ENCODE measurements at places on chromosomes 16 and 17.

- no peak for DNase-seq
These were observed 10.5 kb upstream of the GSE1 start for GRCh38 chr16:85602402-85603202.

GRCh38 chr17:6313835-6314234, 121.1 kb downstream of the AIPL1 start:
- DNase-seq = no peak

DNA sequence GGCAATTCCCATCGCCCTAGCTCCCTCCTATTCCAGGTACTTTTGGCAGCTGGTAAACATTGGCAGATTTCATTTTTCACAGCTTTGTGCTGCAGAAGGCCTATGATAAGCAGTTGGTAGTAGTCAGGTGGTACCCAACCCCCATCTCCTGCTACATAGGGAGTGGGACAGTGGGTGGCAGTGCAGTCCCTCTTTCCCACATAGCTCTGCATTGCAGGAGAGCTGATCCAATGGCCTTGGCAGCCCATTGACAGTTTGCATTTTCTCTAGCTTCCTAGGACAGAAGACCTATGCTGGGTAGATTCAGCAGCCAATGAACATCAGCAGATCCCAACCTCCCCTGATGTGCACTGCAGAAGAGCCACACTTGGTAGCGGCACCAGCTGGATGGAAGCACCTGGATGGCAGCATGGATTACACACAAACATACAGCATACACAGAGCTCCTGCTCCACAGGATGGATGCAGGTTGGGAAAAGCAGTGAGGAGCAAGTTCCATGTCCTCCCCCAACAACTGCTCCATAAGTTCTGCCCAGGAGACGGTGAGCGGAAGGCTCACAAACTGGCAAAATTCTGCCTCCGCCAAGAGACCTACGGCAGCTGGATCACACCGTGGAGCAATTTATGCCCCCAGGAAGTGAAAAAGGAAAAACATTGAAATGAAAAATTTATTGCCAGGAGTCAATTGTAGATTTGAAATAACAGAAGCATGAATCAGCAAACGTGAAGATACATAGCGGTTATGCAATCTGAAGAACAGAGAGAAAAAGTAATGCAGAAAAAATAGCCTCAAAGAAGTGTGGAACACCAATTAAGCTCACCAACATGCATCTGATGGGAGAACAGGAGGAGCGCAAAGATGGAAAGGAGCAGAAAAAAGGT, 95.7 kb downstream of the CACNG1 start:
- DNase-seq = no peak

DNA sequence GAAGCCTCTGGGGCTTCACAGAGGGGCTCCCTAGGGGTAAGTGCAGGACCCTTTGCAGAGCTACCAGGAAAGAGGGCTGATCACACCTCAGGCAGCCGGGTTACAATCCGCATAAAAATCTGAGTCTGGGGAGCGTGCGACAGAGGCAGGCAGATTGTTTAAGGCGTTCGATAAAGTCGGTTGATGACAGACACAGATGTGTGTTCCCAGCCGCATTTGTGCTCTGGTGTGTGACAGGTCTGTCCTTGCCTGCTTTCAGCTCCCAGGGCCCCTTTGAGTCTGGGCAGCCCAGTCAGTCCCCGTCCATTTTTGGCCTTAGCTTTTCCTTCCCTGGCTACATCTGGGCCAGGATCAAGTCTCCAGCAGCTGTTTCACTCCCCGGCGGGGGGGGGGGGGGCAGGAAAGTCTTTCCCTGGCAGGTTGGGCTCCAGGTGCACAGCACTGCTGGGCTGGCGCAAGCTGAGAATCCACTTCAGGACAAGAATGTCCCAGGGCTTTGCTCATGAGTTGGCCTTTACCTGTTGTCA, 1.3 kb upstream of the ZACN start:
- no peak for DNase-seq

DNA sequence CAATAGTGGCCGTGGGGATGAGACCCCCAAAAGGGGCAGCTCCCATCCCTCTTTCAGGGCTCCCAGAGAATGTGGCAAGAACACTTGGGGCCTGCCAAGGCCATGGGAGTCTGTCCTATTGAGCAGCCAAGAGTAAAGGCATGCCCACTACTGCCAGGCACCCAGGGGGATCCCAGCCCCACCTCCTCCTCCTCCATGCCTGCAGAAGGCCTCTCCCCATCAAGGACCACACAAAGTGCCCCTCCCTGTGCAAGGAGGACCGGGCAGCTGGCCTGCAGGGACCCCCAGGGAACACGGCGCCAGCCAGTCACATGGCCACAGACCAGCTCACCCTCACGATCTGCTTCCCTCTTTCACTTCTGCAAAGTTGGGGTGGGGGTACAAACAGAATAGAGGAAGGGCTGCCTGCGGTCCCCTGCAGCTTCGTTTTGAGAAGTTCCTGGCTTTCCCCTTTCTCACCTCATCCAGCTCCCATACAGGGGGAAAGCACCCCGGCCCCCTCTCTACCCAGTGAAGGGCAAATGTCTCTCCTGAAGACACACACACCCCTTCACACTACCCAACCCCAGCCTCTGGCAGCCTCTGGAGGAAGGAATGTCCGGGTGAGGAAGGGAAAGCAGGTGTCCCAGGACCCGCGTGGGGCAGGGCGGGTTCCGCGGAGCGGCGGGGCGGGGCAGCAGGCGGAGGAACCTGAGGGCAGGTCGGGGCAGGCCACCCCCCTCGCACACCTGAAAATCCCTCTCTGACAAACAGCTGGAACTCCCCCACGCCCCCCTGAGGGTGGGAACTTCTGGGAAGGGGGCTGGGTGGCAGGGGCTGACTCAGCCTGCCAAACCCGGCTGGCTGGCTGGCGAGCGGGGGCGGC, 2.0 kb downstream of the PPP1R9B start:
- DNase-seq = no peak

GRCh38 chr17:75661531-75661930, 5.4 kb downstream of the RECQL5 start:
- no peak for DNase-seq

DNA sequence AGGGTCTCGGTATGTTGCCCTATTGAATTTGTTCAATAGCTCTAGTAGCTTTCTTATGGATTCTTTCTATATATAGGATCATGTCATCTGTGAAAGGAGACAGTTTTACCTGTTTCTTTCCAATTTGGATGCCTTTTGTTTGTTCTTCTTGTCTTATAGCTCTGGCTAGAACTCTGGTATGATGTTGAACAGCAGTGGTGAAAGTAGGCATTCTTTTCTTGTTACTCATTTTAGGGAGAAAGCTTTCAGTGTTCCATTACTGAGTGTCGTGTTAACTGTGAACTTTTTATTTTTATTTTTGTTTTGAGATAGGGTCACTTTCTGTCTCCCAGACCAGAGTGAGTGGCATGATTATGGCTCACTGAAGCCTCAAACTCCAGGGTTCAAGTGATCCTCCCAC, 21.2 kb downstream of the EFCAB5 start:
- DNase-seq = no peak

- no peak for DNase-seq
These were observed 111.0 kb upstream of the CHMP6 start for GRCh38 chr17:80880648-80880985.

GRCh38 chr17:69388822-69389442, 25.6 kb upstream of the MAP2K6 start:
- no peak for DNase-seq

GRCh38 chr17:9022573-9023391, 1.5 kb downstream of the NTN1 start:
- DNase-seq = no peak

- DNase-seq = no peak
These were observed 117.3 kb upstream of the RCVRN start for GRCh38 chr17:10022416-10022815.
